ENCODE measurements at places on chromosomes 1 and 21. TPM values are rescaled to one million over a fixed set of nuclear protein-coding genes. Genes with fewer than 3 reads are reported as not detected.

DNA sequence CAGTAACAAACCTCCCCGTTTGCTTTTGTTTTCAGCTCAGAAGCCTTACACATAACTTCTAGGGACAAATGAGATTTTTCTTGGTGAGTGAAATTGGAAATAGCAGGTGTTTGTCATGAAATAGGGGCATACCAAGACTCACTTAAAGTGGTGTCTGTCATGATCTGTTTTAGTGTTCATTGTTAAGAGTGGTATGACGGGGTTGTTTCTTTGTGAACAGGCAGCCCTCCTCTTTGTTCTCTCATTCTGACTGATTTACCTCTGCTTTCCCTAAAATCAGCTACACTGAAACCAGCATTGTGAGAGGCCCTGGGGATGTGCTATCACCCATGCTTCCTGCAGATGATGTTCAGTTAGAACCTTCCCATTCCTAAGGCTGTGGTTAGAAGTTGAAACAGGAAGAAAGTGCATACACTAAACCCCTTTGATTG lies 2.5 kb upstream of the ERO1B start:
- no peak for DNase-seq

GRCh38 chr1:193185901-193186731 lies at the start of gene B3GALT2:
Gene B3GALT2, minus strand, starts transcription at chr1:193186613. Its CDS starts 5,051 bp downstream, at chr1:193181562.
- DNase-seq, result peak; percentile 72

SPRR5 gene
- polyA plus RNA-seq, result not detected

GRCh38 chr1:198929961-198930599 lies 291.2 kb downstream of the PTPRC start:
- DNase-seq, result peak; percentile 36

DNA sequence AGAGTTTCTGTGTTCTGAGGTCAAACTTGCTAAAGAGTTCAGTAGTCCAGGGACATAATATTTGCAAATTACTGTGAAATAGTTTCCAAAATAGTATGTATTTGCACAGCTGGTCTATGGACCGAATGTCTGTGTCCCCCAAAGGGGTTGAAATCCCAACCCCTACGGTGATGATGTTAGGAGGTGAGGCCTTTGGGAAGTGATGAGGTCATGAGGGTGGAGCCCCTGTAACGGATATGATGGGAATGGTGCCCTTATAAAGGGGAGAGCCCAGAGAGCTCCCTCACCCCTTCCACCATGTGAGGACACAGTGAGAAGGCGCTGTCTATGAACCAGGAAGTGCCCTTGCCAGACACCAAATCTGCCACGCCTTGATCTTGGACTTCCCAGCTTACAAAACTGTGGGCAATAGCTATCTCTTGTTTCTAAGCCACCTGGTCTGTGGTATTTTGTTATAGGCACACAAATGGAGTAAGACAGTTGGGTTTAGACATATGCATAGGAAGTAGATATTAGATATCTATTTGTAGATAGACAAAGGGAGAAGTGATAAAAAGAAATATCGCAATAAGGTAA lies 21.7 kb downstream of the RNF187 start:
- no peak for DNase-seq

DNA sequence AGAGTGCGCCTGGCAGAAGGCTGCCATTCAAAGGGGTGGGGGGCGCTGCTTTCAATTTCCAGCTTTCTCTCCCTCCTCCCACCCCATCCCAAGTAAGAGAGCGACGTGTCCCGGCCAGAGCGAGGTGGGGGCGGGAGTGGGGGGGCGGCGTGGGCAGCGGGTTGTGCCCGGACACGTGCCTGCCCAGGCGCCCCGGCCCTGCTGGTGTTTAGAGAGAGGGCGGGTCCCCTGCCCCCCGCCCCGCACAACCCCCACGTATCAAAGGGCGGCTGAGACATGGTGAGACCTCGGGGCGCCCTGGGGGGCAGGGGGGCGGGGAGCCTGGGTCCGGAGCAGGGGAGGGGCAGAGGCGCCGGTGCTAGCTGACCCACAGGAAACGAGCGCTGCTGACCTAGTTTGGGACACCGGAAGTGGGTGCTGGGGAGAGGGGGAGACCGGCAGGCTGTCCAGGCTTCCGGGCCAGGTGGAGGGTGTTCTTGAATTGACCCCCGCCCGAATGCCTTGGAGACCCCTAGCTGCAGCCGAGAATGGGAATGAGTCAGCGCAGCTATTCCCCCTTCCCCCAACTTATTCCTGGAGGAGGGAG lies 1.3 kb downstream of the ZBTB7B start:
- DNase-seq, result peak; percentile 52

PADI3 gene
- polyA plus RNA-seq, result not detected
